ENCODE measurements at places on chromosomes 11 and 22.

GRCh38 chr22:46123694-46124382 lies 26.5 kb upstream of the PPARA start:
- no peak for DNase-seq

DNA sequence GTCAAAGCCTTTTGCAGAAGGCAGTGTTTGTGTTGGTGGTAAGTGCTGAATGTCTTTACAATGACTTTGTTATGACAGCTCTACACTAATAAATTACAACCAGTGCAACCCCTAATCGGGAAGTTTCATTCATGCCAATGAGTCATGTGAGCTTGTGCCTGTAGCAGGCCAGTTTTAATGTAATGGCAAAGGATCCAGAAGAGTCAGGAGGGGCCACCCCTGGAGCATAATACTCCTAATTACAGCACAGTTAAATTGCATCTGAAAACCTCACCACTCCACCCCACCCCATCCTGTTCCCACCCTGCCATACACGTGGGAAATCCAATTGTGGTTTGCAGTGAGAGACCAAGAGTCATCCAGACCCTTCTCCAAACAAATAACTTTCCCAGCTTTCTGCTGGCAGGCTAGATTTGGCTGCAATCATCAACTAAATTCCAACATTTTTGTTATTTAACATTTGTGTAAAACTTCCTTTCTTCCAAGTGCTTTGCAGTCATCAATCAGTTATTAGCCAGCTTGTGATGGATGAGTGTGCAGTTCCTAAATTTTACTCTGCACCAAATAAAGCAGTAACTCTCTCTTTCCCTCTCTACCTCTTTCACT lies 277.3 kb upstream of the FAT3 start:
- DNase-seq, result no peak

GRCh38 chr11:783581-784015 lies 6.3 kb downstream of the CEND1 start:
- DNase-seq, result no peak

GRCh38 chr11:116651737-116652237 lies 121.0 kb downstream of the BUD13 start:
- DNase-seq, result peak; percentile 26

DNA sequence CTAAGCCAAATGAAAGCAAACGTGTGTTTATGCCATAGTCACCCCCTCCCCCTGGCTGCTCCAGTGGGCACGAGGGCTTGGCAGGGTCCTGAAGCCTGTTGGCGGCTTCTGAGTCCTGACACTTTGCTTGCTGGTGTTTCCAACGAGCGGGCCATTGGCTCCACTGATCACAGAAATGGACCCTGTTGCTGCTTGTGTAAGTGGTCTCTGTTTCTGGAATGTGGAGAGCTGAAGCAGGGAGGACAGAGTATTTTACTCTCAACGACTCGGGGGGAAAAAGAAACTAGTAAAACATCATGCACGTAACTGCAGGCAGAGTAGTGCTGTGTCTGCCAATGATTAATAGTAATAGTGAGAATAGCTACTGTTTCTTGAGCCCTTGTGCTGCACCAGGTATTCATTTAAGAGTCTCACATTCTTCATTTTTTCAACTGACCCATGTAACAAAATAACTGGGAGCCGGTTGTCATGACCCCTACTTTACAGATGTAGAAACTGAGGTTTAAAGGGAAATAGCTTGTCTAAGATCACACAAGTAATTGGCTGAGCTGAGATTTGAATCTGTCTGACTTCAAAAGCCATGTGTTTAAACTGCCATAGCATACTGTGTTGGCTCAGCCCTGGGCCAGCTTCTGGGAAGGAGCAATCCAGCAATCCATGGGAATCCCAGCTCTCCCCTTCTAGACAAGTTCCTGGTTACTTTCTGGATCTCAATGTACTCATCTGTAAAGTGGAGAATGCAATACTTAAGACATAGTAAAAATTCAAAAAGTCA lies 526.7 kb downstream of the INSC start:
- DNase-seq, result no peak

DNA sequence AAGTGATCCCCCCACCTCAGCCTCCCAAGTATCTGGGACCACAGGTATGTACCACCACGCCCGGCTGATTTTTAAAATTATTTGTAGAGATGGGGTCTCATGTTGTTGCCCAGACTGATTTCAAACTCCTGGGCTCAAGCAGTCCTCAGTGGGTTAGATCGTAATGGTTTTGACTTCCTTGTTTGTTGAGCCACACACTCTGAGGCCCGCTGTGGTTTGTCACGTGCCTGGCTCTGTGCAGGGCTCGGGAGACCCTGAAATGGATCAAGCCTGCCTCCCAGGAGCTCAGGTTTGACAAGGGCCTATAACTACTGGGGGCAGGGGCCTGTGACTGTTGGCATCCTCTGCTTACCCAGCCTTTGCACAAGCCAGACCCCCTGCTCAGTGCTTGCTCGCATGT lies 68.1 kb downstream of the MPPED1 start:
- DNase-seq, result no peak

GRCh38 chr11:115194802-115195110 lies 309.5 kb downstream of the CADM1 start:
- no peak for DNase-seq

Measured in stimulated activated effector memory CD8-positive, alpha-beta T cell treated with anti-CD3 and anti-CD28 coated beads, Interleukin-12 subunit alpha, Interleukin-12 subunit beta, amount 100 ng/mL, for 72 hours (primary cell).